ENCODE measurements at places on chromosomes 1 and 21.

GRCh38 chr1:174965362-174966007, 34.3 kb upstream of the CACYBP start:
- no peak for DNase-seq

DNA sequence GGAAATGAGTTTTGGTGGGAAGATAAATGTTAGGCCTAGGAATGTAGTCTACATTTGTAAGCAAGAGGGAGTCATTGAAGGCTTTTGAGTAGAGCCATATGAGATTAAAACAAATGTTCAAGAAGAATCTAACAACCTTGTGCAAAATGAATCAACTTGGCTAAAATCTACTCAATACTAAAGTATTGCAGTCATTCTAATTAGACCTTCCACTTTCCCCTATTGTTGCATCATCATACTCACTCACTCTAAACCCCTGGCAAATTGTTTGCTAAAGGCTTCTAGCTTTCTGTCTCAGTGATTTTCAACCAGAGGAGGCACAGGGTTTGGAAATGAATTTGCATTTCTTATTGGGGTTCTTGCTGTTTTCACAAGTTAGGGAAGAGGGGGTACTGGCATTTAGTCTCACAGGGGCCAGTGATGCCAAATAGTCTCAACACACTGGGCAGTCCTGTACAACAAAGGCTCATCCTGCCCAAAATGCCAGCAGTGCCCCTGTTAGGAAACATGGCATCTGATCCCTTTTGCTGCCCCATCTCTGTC, 85.3 kb downstream of the SEC16B start:
- DNase-seq = no peak

DNA sequence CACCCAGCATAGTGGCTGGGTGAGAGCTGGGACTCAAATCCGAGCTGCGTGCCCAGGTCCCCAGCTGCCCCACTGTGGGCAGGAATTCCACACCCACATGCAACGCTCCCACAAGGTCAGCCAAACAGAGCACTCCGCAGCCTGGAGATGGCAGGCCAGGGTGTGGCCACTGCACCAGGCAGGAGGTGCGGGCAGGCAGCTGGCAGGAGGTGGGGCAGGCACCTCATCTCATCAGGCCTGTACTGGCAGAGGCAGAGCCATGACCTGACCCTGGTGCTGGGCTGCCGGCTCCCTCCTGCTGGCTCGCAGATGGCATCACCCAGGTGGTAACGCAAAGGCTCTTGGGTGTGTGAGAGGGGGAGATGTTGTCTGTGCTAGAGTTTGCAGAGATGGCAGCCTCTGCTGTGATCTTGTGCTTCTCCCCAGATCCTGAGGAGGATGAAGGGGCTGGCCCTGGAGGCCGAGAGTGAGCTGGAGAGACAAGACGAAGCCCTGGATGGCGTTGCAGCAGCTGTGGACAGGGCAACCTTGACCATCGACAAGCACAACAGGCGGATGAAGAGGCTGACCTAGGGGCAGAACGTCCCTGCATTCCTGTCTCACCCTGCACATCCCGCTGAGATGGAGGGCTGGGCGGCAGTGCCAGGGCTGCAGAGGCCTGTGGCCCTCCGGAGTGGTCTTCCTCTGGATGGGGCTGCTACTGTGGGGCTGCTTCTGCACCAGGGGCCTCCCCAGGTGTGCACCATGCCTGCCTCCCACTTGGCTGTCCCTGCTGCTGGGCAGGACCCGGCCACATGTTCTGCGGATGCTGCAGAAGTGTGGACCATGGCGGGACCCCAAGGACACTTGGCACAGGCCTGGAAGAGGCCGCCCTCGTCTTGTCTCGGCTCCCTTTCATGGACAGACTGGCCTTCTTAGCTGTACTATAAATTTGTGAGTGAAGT, 35.1 kb upstream of the PRSS38 start:
- no peak for DNase-seq

DNA sequence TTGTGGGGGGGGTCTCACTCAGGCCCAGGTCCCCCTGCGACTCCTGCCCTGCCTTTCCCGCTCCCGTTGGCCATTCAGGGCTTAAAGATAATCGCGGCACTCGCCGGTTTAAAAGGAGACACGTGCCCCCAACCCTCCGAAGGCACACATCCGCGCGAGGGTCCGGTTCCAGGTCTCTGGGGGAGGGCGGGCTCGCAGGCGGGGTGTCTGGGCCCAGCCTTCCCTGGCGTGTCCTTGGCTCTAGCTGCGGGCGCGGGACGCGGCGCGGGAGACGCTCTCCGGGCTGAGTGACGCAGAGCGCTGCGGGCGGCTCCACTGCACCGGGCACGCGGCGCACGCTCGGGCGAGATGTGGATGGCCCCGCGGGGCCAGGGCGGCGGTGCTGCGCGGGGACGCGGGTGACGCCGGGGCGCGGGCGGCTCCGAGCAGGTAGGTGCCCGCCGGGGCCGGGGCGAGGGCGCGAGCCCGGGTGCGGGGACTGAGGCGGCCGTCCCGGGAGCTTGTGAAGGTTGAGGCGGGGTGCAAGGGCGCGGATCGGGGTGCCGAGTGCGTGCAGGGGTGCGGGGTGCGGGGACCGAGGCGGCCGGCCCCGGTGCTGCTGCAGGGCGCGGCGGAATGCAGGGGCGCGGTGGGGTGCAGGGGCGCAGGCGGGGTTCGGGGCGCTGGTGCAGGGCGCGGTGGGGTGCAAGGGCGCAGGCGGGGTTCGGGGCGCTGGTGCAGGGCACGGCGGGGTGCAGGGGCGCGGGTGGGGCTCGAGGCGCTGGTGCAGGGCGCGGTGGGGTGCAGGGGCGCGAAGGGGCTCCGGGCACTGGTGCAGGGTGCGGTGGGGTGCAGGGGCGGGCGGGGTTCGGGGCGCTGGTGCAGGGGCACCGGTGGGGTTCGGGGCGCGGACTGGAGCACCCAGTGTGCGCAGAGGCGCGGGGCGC, 3.3 kb upstream of the TRPM2 start:
- no peak for DNase-seq

DNA sequence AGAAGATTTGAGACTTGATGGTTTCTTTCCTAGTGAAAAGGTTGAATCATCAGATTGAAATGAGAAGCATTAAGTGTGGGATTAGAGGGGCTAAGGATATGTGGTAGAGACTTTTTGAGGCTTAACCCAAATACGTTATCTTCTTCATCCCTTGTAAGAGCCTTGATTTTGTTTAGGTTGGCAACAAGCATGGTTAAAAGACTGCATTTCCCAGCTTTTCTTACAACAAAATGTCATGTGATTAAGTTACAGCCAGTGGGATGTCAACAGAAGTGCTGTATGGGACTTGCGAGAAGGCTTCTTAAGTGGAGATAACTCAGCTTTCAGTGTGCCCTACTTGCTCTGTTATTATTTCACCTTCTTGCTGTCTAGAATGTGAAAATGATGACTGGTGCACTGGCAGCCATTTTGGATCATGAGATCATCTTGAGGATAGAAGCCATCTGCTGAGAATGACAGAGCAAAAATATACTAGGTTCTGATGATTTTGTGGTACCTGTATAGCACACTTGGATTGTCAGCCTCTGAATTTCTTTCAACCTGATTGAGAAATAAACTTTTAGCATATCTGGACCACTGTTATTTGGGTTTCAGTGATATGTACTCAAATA, 41.3 kb upstream of the GNG12 start:
- DNase-seq = no peak

DNA sequence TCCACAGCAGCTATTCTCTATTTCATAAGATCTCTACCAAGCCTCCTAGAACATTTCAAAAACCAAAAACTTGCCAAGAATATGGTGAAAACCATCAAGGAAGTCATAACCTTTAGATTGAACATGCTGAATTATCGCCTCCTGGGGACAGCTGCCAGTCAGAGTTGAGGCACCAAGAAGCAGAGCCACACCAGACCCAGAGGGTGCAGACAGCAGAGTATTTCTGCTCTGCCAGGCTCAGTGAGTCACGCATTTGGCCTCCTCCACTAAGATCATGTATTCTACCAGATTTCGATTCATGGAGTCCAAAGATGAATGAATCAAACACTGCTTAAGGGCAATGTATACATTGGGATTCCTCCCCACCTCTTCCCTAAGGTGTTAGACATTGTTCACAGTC, 2.1 kb downstream of the F3 start:
- DNase-seq = no peak

- DNase-seq = no peak
Observed at GRCh38 chr21:15772654-15773053, 42.9 kb downstream of the USP25 start.

DNA sequence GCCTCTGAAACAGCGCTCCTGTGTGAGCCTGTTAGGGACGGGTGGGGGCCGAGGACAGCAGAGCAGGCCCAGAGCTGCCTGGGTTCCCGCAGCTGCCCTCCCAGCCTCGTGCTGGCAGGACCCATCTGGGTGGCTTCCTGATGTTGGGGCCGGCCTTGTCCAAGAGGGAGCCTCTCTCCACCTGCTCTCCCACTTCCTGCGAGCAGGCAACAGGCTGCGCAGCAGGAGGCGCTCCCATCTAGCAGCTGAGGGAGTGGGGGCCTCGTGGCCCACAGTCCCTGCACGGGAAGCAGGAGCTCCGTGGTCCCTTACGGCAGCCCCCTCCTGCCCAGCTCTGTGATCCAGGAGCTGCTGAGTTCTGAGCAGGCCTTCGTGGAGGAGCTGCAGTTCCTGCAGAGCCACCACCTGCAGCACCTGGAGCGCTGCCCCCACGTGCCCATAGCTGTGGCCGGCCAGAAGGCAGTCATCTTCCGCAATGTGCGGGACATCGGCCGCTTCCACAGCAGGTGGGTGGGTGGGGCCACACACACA, 68.0 kb downstream of the TRIM11 start:
- DNase-seq = no peak

GRCh38 chr1:200337831-200338230, 72.0 kb downstream of the ZNF281 start:
- no peak for DNase-seq

DNA sequence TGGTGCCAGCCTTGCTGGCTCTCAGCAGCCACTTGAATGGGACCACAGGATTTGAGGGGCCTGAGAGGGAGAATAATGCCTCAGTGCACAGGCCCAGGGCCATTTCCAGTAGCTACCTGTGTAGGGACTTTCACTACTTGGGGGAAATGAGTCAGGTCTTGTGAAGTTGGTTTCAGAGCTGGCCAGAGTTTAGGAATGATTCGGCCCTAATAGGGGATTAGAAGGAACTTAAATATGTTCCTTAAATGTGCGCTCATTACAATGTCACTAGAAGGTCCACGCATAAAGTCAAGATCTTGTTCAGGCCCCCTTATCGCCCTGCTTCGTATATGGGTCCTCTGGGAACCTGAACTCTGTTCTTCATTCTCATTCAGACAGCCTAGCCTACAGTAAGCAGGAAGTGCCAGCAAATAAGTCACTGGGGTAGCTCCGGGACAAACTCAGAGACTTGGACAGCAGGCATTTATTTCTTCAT, 5.6 kb upstream of the AKR1A1 start:
- no peak for DNase-seq

DNA sequence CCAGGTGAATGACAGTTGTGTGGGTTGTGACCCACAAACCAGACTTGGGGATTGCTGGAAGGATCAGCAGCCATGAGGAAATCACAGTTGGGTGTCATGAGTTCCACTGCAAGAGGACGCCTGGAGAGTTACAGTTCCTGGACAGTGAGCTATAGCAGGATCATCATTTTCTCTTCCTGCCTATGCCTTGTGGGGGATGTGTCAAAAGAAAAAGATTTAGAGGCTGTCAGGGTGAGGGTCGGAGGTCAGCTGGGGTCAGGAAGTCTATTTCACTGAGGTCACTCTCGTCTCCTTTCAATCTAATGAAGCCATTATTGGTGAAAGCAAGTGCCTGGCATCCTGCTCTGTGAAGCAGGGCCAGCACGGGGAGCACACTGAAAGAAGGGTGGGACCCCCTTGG, 7.0 kb upstream of the LIN28A start:
- DNase-seq = no peak

- DNase-seq = no peak
Observed at GRCh38 chr1:56106531-56107274, 472.7 kb downstream of the PLPP3 start.

- no peak for DNase-seq
Observed at GRCh38 chr1:67619080-67619479, 65.9 kb upstream of the GADD45A start.

DNA sequence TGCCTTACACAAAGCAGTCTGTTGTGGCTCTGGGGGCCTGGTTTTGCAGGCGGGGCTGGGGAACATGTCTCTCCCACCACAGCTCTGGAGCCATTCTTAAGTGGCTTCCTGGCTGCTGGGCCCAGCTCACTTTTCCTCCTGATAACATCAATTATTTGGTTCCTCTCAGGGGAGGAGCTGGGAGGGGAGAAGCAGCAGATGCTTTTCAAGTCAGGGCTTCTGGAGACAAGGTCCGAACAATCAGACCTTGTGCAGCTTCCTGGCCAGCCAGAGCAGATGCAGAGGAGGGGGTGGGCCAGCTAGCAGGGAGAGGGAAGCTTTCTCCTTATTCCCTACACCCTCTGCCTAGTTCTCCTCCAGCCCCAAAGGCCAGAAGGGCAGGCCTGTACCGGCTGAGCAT, 3.7 kb upstream of the PAQR6 start:
- no peak for DNase-seq

GRCh38 chr1:89095737-89096136, 30.2 kb downstream of the GBP2 start:
- no peak for DNase-seq

DNA sequence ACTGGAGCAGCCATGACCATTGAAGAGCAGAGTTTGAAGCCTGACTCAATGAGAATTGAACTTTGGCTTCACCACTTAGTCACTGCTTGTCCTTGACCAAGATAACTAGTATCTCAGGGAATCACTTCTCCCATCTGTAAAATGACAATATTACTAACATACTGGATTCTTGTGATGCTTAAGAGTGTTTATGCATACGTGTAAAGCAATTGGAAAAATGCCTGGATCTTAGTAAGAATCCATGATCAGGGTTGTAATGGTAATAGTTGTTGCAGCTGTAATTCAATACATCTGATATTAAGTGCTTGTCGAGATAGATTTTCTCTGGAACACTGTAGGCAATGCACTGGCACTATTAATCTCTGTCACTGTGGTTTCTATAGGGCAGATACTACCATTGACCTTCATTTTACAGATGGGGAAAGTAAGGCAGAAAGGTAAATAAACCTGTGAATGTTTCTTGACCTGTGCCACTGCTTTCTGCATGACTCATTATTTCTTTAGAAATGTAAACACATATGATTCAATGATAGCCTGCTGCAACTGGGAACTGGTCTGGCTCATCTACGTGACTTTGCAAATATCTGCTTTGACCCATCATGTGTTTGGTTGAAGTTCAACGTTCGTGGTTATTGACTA, 662.5 kb downstream of the PLA2G4A start:
- DNase-seq = no peak

GRCh38 chr1:50531601-50532000, 108.4 kb upstream of the DMRTA2 start:
- DNase-seq = no peak

- no peak for DNase-seq
Observed at GRCh38 chr1:182391028-182391361, 595 bp downstream of the GLUL start.

GRCh38 chr1:51515982-51516648, 3.0 kb downstream of the EPS15 start:
- no peak for DNase-seq
